DND-41 (cell line): ENCODE measurements at places on chromosomes 7 and 10.

GRCh38 chr10:72034040-72034499, 54.3 kb downstream of the SPOCK2 start:
- DNase-seq: no peak

GRCh38 chr10:65291286-65291685, 1634.5 kb upstream of the LRRTM3 start:
- no peak for DNase-seq

- DNase-seq: no peak
Observed at GRCh38 chr10:95133997-95134396, 60.0 kb upstream of the ACSM6 start.

GRCh38 chr10:118547282-118547681, 48.2 kb downstream of the PRLHR start:
- DNase-seq: no peak

GRCh38 chr10:49649294-49649693, 30.2 kb upstream of the C10orf53 start:
- peak; percentile 95 for DNase-seq

DNA sequence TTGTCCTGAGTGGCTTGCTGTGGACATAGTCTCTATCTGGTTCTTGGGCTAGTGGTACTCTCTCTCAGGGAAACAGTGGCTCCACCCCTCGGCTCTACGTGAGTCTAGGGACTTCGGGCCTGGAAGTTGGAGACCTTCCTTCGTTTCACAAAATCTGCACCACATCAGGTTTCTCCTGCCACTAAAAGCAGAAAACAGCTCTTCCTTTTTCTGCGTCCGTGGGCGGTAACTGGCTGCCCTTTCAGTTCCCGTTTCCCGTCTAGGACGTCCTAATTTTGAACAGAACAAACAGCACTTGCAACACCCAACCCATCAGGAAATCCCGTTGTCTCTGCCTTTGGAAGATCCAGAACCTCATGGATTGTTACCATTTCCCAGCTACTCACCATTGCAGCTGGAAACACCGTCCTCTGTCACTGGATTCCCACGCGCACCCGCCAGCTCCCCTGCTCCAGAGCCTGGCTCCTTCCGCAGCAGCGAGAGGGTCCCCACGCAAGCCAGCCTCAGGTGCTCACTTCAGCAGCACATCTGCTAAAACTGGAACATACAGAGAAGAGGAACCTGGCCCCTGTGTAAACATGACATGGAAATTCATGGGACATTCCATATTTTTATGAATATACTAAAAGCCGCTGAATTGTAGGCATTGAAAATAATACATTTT, 311.4 kb upstream of the AKR1E2 start:
- no peak for DNase-seq

DNA sequence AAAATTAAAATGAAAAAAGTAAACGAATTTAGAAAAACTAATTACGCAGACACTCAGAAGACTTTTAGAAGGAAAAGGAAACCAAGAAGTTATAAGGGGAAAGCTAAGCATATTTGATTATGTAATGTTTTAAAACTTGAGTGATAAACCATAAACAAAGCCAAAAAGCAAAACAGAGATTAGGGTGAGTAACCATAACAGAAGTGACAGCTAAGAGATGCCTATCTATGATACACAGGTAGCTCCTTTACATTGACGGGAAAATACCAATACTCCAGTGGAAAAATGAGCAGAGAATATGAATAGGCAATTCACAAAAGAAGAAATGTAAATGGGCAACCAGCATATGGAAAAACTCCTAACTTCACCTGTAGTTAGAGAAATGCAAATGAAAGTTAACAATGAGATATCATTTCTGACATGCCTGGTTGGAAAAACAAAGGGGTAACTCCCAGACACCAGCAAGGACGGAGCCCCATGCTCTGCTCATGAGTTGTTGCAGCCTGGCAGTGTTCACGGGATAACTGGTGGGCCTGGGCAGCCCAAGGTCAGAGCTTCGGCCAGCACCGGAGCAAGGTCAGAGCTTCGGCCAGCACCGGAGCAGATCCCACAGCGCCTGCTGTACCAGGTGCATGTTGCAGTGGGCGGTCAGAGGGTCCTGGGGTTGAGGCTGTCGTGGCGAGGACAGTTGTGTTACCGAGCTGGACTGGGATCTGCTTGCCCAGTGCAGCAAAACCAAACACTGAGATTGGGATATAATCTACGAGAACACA, 58.9 kb downstream of the ALOX5 start:
- no peak for DNase-seq

DNA sequence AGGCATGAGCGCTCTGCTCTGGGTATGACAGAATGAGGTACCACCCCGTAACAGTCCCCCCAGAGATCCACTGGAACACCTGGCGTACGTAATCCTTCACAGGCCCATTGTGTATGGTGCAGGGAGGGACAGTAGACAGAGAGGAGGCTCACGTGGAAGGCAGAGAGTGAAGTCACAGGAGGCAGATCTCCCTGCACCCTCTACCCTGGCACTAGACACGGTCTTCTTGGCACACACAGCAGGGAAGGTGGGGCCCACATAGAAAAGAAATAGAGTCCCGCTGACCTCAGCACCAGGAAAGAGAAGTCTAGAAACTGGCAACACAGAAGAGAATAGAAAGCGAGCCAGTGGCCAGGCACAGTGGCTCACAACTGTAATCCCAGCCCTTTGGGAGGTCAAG, 51.9 kb downstream of the SLC29A4 start:
- no peak for DNase-seq

DNA sequence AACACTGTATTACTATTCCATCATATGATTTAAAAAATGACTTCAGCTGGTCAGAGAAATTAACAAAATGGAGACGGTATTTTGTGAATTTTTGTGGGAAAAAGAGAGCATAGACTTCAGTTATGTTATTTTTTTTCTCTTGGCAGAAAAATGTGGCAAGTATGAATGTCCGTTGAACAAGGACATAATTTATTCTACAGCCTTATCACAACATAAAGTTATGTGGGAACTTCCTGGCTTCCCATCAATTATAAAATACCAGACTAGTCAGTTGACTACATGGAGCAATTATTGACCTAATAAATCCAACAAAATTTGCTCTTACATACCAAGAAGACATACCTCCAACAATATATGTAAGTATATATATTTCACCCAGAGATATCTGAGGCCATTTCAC, 88.6 kb upstream of the PPP1R3A start:
- no peak for DNase-seq

DNA sequence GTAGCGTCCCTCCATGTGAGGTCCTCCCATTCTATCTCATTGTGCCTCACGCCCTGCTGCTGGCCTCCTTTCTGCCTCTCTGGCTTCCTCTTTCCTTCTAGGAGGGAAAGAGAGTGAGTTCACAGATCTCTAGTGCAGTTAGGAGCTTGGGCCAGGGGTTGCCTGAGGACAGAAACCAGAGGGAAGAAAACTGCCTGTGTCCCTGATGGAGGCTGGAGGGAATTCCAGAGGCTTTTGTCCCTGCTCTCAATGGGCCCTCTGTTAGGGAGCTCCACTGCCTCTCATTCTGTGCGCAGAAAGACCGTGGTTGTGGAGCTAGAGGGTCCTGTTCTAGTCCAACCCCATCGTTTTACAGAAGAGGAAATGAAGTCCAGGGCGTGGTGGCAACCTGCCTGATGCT, 4.6 kb downstream of the MARVELD1 start:
- no peak for DNase-seq

DNA sequence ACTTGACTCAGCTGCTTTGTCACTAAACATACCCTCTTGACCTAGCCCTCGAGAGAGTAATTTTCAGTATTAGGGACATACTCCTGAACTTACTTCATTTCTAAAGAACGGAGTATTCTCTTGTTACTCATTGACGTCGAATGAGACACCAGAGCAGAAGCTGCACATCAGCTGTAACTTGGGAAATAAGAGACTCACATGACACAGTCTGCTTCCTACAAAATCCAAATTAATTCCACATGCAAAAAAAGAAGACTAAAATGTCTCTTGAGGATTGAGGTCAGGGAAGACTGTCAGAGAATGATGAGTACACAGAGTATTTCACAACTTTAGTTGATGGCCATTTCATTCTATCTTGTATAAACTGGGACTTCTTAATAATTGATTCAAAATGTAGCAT, 114.7 kb upstream of the EGFR start:
- no peak for DNase-seq

DNA sequence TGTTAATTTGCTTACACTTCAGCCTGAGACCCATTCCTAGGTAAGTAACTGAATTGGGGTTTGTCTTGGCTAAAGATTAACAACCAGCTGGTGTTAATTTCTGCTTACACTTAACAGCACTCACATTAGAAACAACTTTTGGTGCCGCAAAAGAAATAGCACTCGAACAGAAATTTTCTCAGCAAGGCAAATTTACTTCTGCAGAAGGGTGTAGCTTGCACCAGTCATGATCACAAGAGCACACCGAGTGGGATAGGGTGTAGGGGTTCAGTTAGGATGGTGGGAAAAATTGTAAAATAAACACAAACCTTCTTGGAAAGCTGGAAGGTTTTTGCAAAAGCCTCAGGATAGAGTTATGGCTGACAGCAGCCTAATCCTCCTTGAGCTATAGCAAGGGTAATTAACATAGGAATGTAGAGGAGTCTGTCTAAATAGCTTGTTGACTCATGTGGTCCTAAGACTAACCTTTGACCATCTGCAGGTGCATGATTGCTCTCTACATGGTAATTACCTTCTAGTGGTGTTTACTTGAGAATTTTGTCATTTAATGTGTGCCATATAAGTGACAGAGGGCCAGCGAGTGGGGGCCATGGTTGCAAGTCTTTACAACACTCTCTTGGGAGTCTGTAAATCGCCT, 67.8 kb upstream of the CDK13 start:
- no peak for DNase-seq

- DNase-seq: no peak
Observed at GRCh38 chr7:17298102-17298839, at the start of gene AHR. Gene AHR (plus strand): TSS chr7:17298652. CDS start chr7:17299265, 613 bp downstream.

- DNase-seq: no peak
Observed at GRCh38 chr10:62506371-62506770, 132.2 kb downstream of the ZNF365 start.

DNA sequence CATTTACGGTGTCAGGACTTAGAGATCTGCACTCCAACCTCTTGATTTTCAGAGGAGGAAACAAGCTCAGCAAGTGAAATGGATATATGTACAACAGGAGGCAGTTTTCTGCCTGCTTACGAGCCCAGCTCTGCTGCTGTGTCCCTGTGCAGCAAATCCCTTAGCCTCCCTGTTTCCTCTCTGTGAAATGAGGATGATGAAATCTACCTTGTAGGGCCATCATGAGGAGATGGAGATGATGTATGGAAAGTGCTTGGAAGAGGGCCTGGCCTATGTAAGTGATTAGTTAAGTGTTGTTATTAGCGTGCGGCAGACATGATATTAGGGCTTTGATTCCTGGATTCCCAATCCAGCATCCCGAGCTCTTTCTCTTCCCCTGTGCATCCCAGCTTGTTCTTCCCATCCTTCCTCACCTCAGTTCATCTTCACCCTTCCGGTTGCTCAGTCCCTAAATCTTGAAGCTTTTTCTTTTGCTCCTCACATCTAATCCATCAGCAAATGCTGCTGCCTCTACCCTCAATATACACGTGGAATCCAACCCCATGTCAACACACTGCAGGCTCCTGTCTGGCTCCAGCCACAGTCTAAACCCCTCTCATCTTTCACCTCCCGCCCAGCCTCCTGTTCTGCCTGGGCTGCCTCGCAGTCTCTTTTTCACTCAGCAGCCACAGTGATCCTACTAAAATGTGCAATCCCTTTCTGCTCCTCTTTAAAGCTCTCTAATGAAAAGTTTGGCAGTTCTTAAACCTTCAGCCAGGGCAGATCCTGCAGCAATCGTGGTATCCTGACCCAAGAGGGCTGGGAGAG, 113.8 kb downstream of the MARCHF5 start:
- DNase-seq: no peak
